ENCODE measurements at places on chromosomes 12 and 14.
A peak's percentile ranks its signal among the peaks of the same experiment; 100 is the strongest.

- DNase-seq, result no peak
Measured at GRCh38 chr12:121444842-121445202, 44.9 kb downstream of the RNF34 start.

GRCh38 chr12:23827353-23827752 is 122.1 kb downstream of the SOX5 start:
- no peak for DNase-seq

DNA sequence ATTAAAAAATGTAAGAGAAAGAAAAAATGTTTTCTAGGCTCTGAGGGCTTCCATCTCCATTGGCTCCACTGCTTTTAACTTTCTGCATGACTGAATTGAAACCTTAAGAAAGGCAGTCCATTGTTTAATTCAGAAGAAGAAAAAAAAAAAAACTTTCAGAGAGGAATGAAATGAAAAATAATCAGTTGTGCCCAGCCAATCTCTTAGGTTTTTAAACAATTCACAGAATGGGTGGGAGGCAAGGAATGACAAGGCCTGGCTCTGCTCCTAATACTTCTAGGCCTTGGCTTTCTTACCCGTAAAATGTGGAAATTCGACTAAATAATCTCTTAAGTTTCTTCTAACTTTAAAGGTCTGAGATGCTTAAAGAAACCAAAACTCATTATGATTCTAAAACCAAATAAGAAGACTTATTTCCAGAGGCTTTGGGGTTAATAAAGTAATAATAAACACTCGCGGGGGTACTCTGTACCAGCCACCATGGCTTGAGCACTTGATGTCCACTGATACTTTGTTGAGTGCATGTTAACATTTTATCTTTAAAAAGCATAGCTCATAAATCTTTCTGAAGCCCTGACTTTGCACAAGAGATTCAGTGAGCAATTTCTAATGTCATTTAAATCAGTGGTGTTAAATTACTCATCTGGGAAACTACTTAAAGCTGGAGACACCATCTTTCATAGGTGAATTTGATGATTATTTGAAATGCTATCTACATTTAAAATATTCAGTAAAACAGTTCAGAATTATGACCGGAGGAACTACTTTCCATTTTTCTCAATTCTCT is 49.6 kb downstream of the STON2 start:
- DNase-seq, result no peak

- no peak for DNase-seq
Measured at GRCh38 chr12:45577844-45578399, 151.6 kb upstream of the ARID2 start.

- DNase-seq, result no peak
Measured at GRCh38 chr14:49732896-49733295, 35.1 kb upstream of the KLHDC2 start.

- no peak for DNase-seq
Measured at GRCh38 chr12:909861-910260, 39.6 kb downstream of the RAD52 start.

GRCh38 chr12:33180918-33181317 is 258.7 kb downstream of the SYT10 start:
- no peak for DNase-seq

DNA sequence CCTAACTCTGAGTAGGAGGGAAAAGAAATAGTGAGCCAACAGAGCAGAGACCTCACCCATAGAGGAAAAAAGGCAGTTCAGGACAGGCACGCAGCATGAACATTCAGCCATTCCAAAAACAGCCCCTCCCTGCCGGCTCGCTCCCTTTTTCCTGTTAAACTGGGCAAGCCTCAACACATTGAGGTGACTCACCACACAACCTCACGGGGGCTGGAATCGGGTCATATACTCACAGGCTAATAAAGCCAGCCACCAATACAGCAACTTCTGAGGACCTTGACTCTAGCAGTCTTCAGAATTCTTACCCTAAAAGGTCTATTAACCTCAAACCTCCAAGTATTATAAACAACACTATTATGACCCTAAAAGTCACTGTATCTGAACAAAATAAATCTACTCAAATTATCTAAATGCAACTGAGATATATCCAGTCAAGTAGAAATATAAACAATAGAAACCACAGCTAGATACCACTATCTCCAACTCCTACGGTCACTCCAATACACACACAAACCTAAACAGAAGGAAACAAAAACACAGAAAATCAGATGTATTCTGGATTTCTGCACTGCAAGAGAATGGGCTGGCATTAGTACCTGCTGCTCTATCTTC is 6.3 kb downstream of the YBX3 start:
- DNase-seq, result peak; percentile 62

DNA sequence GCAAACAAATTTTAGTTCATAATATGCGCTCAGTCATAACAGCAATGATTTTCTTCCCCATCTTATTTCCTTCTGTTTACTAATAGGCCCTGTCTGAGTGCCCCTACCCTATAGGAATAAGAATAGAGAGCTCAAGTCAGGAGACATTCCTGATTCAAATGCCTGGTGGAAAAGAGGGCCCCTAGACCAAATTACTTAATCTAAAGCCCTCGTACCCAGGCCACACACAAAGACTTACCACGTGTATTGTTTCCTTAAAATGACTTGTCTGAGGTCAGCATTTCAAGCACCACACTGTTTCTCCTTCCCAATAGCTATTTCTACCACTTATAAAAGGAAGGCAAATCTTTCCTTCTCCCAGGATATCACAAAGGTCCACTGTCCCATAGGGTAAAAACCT is 314.9 kb upstream of the TMTC1 start:
- DNase-seq, result no peak

DNA sequence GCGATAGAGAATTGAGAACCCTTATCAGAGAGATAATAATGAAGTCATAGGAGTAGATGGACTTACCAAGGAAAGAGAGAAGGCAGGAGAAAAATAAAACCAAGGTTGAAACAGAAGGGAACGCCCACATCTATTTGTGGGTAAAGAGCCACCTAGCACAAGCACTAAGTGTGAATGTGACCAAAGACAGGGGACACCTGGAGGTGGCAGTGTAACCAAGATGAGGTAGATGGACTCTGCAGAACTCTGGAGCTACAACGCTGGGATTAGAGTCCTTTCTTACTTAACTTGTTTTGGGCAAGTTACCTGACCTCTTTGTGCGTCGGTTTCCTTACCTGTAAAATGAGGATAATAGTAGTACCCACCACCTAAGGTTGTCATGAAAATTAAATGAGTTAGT is 101.9 kb downstream of the SLC5A8 start:
- no peak for DNase-seq

GRCh38 chr12:442235-442884 is 17.4 kb upstream of the B4GALNT3 start:
- peak; percentile 6 for DNase-seq

DNA sequence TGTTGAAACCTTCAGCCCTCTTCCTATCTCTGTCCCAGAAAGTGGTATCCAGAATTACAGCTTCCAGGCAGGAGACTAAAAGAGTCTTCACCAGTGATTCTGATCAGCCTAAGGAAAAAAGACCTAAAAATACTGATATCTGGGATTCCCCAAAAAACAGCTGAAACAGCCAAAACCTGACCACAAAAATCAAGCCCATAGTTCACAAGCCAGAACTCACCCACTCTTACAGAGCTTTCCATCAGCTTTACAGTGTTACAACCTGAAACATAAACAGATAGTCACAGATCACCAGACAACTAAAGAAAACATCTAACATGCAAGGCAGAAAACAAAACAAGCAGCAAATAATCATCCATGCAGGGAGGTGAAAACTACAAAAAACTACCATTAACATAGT is 26.0 kb upstream of the TSPAN8 start:
- DNase-seq, result no peak

DNA sequence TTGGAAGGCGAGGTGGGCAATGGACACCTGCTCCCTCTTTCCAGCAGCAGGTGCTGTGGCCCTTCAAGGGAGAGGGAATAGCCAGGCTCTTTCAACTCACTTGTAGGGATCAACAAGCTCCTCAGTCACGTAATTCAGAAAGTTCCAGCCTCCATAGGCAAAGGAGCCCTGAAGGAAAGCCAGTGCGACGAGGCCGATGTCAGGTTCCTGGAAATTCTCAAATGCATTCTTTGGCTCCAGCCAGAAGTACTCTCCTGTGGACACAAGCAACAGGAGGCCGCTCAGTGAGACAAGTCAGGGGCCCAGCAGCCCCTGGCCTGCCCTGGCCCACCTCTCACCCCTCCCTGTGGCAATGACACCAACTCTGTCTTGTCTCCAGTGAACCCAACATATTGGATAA is 21.3 kb upstream of the CEBPE start:
- DNase-seq, result no peak

- DNase-seq, result no peak
Measured at GRCh38 chr12:72982356-72982755, 710.2 kb downstream of the TRHDE start.

- DNase-seq, result no peak
Measured at GRCh38 chr12:132257206-132257954, 72.0 kb downstream of the GALNT9 start.

DNA sequence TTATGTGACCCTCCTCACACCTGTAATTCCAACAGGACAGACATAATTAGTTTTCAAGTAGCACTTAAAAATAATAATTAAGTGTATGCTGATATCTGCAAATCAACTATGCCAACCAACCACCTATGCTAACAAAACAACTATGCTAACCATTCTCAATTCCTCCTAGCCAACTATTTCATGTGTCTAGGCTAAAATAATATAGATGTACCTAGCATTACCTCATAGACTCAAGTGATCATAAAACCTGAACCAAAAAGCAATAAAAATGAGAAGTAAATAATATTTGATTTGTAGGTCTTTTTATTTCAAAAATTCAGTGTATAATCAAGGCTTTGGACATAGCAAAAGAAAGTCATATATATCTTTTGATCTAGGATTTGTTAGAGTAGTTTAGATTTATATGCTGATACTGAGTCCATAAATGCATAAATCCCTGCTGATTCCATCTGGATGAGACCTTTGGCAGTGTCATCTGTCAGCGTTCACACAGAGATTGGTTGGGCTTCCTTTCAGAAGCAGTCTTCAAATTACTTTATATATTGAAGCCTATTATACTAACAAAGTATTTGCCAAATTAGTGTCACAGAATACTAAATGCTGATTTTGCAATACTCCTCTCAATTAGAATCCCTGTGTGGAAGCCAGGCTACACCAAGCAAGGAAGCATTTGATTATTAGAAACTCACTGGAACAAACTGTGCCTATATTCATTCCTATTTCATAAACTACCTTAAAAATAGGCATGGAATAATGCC is 101.4 kb upstream of the PPM1H start:
- DNase-seq, result no peak

- no peak for DNase-seq
Measured at GRCh38 chr14:31567655-31568054, 6.5 kb downstream of the NUBPL start.

DNA sequence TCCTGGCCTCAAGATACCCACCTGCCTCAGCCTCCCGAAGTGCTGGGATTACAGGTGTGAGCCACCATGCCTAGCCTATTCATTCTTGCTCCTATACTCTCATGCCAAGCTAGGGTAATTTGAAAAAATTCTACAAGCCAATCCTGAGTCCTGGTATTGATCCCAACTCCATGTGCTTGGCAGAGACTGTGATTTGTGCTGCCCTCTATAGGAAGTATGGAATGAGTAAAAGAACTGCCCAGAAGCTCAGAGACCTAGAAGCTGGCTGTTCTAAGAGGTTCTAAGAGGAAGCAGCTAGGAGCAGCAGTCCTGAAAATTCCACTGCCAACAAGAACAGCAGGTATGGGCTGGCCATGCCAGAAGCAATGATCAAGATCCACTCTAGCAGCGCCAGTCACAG is 402.5 kb downstream of the PCNX1 start:
- no peak for DNase-seq

GRCh38 chr12:120119271-120119973 is 2.9 kb upstream of the RAB35 start:
- DNase-seq, result peak; percentile 82
